Effector memory CD4-positive, alpha-beta T cell (primary cell): ENCODE measurements at places on chromosomes 7 and 10.

- peak; percentile 10 for DNase-seq
Observed at GRCh38 chr7:74138334-74138867, 35.8 kb upstream of the EIF4H start.

GRCh38 chr10:69538461-69538860 is 34.8 kb downstream of the NEUROG3 start:
- no peak for DNase-seq

GRCh38 chr7:130708001-130708400 is 21.7 kb upstream of the TSGA13 start:
- DNase-seq = no peak

DNA sequence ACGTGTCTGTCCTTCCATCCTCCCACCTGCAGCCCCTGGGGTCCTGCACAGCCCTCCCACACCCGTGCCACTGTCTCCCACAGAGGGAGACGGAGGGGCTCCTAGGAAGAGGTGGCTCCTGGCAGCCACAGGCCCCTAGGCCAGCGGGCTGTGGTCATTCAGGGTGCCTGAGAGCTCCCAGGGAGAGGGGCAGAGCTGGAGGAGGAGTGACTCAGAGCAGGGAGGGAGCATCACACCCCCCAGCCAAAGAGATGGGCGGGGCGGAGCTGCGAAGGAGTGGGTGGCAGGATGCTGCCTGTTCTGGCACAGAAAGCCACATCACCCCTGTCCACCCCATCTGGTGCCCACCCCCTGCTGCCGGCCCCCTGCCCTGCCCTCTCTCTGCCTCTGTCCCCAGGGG is 50.5 kb downstream of the STK32C start:
- DNase-seq = no peak

DNA sequence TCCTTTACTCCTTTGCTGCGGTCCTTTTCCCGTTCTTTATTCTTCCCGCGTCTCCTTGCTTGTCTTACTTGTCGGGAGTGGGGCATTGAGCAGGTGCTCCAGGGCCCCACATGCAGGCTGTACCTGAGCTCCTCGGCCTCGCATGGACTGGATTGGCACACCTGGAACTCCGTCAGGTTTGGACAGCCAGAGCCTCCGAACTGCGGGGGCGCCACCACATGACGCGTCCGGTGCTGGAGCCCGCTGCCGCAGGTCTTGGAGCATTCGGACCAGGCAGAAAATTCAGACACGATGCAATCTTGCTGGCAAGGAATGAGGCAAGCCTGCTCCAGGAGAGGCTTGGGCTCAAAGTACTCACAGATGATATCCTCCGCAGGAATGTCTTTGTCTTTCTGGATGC is 195.7 kb downstream of the THSD7A start:
- DNase-seq = no peak

DNA sequence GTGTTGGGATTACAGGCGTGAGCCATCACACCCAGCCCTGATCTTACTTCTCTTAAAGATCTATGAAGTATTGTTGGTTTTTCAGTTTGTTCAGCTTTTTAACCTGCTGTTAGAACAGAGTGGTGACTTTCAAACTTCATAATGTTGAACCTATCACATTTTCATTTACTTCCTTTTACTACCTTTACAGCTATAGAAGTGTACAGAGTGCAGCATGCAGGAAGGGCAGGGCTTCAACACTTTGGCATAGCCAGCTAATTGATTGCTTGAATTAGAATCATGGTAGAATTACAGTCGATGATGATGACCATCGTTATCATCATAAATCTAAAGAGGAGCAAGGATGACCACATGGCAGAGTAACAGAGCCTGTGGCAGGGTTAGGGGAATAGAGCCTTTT is 55.5 kb downstream of the AOAH start:
- no peak for DNase-seq

GRCh38 chr7:16026253-16027020 is 340.0 kb upstream of the MEOX2 start:
- no peak for DNase-seq

- no peak for DNase-seq
Observed at GRCh38 chr7:135189961-135190360, 19.5 kb upstream of the CYREN start.

- DNase-seq = no peak
Observed at GRCh38 chr7:44320794-44321371, 4.5 kb downstream of the CAMK2B start.

- DNase-seq = no peak
Observed at GRCh38 chr10:103692436-103692951, 162.9 kb downstream of the SH3PXD2A start.

DNA sequence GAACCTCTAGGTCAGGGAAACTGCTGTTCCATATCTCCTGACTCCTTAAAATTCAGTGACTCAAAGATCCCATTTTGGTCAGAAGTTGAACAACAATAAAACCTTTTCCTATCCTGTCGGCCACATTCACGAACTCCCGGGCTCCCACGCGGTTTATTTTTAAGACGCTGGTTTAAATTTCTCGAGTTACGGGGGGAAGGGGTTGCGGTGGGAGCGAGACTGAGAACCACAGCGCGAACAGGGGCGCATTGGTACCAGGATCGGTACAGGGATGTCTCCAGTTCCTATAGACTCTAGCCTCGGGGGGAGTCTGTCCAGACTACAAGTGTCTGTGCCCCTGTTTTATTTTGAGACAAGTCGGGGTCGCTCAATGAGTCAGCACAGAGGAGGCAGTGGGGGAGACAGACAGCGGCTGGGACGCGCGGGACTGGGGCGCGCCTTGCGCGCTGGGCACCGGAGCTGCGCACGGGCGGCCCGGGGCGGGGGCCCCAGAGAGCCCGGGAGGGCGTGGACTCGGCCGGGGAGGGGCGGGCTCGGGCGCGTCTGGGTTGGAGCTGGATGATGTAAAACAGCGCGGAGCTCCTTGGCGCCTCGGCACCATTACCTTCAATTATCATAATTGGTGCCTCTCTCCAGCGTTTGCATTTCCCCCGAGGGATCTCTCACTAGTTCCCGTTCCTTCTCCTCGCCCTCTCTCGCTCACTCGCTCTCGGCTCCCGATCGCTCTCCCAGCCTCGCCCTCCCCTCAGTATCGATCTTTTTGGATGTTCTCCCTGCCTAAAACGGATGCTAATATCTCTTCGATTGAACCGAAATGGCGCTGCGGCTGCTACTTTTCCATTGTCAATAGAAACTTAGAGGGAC is 8.7 kb upstream of the BAMBI start:
- peak; percentile 16 for DNase-seq
